Stimulated activated CD8-positive, alpha-beta memory T cell treated with anti-CD3 and anti-CD28 coated beads, Interleukin-4, amount 100 ng/mL, for 48 hours (primary cell): ENCODE measurements at places on chromosomes 13 and 19.

DNA sequence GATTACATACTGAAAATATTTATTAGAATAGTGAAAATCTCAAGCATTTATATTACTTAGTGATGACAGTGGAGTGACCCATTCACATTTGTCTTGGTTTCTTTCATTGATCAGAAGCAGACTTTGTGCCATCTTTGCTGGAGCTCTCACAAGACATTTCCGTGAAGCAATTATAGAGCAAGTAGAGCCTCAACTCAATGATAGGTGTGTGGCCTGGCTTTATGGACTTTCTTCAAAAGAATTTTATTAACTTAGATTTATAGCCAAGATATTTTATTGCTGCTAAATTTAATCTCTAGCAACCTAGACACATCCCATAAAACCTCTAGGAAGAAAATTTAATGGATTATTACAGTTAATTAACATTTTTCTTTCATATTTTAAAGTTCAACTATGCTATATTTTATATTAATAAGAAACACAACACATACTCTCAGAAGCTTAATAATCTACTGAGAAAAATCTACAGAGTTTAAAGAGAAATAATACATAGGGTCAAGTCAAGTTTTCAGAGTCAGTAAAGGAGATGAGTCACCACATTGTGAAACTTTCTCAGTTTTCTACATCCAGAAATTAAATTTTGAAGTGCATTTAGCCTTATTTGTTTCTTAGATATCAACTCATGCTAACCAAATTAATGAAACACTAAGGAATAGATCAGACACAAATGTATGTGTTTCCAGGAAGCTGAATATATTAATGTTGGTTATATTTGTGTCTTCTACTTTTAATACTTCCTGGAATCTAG, 160.5 kb downstream of the LACC1 start:
- DNase-seq, result no peak

DNA sequence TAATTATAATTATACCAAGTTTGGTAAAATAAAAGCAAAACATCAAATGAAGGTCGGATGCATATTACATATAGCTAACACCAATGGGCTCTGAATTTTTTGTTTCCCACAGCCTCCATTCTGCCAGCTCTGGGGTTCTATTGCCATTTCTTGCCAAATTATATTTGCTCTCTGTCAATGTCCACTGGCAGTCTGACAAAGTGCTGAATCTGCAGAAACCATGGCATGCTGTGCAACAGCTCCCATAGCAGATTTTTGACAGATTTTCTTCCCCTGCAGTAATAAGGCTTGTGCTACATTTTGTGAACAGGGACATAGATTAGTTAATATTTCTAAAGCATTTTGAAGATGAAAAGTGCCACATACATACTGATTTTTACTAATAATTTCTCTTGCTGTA, 1102.1 kb downstream of the DIAPH3 start:
- no peak for DNase-seq

DNA sequence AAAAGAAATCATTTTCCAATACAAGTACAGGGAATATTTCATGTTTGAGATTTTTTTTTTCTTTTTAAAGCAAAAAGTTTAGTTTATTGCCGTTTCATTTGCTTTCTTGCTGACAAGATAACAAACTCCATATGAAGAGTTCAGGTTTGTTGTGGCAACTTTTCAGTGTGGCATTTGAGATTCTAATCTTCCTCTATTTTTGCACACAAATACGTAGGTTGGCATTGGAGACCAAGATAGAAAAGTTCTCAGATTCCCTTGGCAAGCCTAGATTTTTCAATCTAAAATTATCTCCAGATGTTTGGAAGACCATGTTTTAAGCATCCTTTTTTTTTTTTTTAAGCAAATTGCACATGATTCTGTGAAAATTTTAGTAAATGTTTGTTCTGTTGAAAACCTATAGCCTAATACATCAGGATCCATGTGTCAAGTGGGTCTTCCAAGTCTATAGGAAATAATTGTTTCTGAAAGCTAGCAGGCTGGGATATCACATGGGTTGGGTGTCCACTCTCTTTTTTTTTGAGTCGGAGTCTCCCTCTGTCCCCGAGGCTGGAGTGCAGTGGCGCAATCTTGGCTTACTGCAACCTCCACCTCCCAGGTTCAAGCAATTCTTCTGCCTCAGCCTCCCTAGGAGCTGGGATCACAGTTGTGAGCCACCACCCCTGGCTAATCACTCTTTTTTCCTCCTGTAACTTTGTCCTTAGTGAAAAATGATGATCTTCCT, 2.6 kb downstream of the GARRE1 start:
- no peak for DNase-seq

DNA sequence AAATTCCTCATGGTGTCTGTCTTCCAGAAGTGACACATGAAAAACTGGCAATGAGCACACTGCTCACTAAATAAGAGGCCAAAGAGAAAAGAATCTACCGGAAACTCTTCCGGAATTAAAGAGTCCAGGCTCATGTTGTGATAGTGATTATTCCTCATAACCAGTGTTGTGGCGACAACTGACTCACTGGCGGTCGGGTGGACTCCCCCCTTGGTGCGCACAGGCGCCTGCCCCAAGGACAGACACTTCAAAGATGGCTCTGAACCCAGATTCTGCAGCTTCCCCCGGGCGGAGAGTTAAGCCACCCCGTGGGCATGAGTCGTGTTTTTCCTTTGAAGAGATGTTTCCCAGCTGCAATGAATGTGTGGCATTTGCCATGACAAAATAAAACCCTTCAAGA, 10.3 kb downstream of the IL17D start:
- no peak for DNase-seq

DNA sequence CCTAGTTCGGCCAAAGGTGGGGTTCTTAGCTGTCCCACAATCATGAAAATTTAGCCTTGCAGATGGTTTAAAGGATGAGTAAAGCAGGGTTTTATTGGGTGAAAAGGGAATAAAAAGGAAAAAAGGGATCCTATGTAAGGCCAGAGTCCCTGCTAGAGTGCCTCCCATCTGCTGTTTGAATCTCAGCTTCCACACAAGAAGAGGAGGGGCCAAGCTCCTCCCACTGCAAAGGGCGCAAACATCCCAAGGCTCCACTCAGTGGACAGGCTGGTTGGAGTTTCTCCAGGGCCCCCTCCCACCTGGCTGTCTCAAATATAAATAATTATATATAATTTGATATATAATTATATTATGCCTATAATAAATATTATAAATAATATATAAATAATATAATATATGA, 1272.1 kb upstream of the PCDH20 start:
- DNase-seq, result no peak

DNA sequence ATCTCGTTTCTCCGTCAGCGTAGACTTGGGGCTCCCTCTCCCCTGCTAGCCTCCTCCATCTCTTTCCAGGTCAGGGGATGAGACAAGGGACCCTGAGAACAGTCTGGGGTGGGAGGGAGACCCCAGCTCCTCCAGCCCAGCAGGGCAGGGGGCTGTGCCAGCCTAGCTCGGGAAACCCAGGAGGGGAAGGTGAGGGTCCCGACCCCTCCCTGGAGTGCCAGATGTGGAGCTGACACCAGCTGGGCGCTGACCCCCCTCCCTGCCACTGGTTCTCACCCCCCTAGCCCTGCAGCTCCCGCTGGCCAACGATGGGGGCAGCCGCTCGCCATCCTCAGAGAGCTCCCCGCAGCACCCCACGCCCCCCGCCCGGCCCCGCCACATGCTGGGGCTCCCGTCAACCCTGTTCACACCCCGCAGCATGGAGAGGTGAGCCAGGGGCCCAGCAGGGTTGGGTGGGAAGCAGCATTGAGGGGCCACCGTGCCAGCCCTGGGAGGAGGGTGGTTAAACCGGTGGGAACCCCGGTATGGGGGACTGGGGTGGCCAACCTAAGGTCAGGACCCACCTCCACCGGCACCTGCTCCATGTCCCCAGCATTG, 5.1 kb upstream of the TGFBR3L start:
- DNase-seq, result no peak

DNA sequence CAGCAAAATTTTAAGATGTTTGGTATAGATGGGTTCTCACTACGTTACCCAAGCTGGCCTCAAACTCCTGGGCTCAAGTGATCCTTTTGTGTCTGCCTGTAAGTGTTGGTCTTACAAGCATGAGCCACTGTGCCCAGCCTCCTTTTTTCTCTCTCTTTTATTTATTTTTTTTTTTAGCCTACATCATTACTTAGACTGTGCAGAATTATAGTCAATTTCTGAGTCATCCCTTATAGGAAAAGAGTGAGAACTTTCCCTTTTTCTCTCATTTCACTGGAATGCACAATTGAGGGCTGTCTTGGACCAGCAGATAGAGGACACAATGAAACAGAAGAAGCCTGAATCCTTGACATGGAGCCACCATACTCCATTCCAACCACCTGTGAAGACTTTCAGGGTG, 13.3 kb downstream of the TSKS start:
- no peak for DNase-seq

- DNase-seq, result peak; percentile 81
These were observed 3.7 kb upstream of the FCER2 start for GRCh38 chr19:7705387-7706187.

GRCh38 chr13:33846303-33847062, 28.5 kb downstream of the RFC3 start:
- no peak for DNase-seq

- no peak for DNase-seq
These were observed 275.9 kb downstream of the ZNF536 start for GRCh38 chr19:30647891-30648720.

GRCh38 chr13:114101358-114102130, 30.9 kb downstream of the RASA3 start:
- no peak for DNase-seq

DNA sequence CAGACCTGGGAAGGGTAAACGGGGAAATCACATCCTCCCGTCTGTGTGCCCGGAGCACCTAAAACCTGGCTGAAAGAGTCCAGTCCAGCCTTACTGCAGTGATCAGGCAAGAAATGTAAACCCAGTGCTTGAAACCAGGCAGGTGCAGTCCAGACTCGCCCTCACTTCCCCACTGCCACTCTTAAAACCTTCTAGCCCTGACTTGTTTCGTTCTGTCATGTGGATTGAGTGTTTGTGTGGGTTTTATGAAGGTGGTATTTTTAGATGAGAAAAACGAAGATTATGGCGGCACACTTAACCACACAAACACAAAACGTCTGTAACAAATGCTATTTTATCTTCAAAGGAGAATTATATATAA, 839 bp upstream of the CKAP2 start:
- no peak for DNase-seq

DNA sequence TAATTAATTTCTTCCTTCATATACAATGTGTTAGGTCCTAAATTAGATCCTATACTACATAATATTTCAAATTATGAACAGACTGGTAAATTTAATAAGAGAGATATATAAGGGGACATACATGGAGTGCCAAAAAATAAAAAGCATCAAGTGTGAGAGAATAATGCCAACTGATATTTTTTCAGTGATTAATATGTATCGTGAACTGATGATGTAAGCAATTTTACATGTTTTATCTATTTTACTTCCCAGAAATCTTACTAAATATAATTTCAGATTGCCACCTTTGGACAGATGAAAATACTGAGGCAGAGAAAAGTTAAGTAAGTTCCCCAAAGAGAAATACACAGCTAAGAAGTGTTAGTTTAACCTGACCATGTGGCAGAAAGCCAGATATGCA, 870.8 kb downstream of the SLITRK5 start:
- no peak for DNase-seq

GRCh38 chr13:67966065-67966464, 735.9 kb upstream of the PCDH9 start:
- DNase-seq, result no peak

DNA sequence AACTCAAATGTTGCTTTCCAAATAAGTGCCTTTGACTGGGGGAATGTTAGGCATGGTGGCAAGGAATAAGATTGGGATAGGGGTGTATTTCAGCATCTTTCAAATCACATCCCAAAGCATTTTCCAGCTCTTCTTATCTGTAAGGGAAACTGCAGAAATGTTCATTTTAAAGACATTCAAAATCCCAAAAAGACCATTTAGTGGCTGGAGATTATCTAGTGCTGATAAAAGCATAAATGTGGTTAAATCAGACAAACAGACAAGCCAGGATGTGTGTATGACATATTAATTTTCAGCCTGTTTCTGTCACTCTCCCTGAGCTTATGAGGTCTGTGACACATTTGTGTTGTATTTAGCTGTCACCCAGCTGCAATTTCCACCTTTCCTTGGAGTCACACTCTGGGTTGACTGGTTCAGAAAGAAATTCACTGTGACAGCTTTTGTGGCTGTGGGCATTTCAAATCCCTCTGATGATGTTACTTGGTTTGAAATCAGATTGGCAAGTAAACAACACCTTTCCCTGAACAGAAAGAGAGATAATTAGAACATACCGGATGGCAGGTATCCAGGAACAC, 69.7 kb upstream of the SIAH3 start:
- DNase-seq, result no peak

DNA sequence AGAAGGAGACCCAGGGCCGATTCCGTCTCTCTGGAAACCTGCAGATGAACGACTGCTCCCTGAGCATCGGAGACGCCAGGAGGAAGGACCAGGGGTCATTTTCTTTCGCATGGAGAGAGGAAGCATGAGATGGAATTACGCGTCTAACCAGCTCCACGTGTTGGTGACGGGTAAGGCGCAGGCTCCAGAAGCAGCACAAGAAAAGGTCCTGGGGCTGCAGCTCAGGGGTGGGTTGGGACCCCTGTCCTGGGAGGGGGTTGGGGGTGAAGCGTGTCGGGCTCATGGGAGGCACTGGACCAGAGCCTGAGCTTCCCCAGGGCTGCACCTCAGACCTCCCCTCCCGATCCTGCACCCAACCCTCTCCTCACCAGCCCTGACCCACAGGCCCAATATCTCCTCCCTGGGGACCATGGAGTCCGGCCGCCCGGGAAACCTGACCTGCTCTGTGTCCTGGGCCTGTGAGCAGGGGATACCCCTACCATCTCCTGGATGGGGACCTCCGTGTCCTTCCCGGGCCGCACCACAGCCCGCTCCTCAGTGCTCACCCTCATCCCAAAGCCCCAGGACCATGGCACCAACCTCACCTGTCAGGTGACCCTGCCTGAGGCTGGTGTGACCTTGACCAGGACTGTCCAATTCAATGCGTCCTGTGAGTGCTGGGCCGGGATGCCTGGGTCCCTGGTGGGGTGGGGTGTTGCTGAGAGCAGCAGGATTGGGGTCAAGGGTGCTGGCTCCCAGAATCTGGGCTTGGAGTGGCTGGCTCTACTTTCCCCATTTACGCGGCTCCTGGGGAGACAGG, 39.6 kb upstream of the CD33 start:
- no peak for DNase-seq

DNA sequence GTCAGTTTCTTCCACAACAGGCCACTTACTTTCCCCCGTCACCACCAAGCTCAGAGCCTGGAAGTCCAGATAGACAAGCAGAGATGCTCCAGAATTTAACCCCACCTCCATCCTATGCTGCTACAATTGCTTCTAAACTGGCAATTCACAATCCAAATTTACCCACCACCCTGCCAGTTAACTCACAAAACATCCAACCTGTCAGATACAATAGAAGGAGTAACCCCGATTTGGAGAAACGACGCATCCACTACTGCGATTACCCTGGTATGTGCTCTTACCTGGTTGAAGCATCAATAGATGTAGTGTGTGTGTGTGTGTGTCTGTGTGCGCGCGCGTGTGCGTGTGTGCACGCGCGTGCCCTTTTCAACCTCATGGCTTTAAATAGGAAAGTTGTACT, 3.7 kb downstream of the KLF5 start:
- no peak for DNase-seq
